Stimulated activated CD8-positive, alpha-beta memory T cell treated with anti-CD3 and anti-CD28 coated beads, Interleukin-15, amount 100 ng/mL, for 1 hour (primary cell): ENCODE measurements at places on chromosomes 16 and 17.

- DNase-seq = no peak
Observed at GRCh38 chr17:6090253-6090652, 20.1 kb downstream of the WSCD1 start.

DNA sequence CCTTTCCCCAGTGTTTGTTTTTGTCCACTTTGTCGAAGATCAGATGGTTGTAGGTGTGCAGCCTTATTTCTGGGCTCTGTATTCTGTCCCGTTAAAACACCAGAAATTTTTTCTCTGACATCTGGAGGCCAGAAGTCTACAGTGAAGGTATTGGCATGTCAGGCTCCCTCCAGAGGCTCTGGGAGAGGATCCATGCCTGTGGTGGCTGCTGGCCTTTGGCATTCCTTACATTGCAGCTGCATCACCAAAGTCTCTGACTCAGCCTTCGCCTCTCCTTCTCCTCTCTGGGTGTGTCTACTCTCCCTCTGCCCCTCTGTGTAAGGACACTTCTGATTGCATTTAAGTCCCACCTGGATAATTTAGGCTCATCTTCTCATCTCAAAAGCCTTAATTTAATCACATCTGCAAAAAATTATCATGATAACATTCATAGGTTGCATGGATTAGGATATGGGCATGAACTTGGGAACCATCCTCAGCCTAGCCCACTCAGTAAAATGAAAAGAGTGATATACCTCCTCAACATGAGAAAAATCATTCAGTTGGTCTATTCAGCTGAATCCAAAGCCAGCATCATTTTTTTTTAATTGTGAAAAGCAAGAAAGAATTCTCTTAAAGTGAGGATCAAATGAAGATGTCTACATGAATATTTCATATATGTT lies 78.0 kb downstream of the MAP2K6 start:
- no peak for DNase-seq

DNA sequence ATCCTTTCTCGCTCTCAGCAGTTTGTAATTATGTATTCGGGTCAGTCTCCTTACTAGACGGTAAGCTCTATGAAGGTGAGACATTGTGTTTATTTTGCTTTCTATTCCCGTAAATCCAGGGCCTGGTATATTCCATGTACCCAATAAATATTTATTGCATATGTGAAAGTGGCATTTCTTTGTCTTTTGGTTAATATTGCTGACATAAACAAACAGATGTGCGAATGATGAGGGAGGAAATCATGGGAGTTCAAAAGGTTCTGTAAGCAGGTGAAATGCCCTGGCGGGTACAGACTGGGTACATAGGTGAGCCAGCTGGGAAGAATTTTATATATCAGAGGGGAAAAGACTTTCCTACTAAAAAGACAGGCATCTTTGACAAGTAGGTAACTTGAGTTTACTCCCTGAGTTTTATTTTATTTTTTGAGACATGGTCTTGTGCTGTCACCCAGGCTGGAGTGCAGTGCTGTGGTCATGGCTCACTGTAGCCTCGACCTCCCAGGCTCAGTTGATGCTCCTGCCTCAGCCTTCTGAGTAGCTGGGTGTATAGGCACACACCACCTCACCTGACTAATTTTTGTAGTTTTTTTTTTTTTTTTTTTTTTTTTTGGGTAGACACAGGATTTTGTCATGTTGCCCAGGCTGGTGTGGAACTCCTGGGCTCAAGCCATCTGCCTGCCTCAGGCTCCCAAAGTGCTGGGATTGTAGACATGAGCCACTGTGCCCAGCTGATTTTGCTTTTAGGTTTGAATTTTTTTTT lies 5.7 kb upstream of the METTL9 start:
- no peak for DNase-seq

- DNase-seq = no peak
Observed at GRCh38 chr17:63995626-63996025, 2.5 kb upstream of the PRR29 start.

GRCh38 chr17:59684967-59685366 lies 22.3 kb downstream of the PTRH2 start:
- DNase-seq = no peak

DNA sequence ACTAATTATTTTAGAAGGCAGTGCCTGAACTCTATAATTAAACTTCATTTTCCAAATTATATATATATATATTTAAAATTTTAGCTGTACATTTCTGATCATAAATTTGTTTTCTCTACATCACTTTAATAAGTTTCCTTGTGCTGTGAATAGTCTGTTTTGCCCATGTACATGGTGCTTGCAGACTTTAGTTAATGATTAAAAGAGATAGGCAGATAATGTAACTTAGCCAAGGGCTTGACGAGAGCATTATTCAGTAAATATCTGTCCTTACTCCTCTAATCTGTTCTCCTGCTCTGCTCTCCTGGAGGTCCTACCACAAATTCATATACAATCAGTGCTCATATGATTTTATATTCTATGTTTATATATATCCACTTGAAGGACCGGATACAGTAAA lies 595.2 kb upstream of the KIF2B start:
- DNase-seq = no peak

DNA sequence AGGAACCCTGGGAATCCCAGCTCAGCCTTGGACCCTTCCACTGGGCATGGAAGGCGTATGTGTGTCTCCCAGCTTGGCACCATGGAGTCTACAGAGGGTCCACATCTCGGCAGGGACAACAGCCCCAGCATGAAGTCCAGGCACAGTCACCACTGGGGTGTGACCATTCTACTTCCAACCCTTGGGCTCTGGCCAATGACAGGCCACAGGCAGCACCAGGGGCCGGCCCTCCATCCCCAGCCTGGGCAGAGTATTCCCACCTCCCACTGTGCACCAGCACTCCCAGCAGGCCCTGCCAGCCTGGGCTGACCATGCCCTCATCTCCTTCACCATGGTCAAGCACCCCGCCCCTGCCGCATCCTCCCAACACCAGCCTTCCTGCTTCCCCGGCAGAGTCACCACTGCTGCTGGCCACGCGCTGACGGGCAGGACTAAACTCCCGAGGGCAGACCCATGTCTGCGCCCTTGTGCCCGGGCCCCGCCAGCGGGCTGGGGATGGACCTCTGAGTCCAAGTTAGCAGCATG lies 9.5 kb upstream of the PPP1R27 start:
- no peak for DNase-seq

DNA sequence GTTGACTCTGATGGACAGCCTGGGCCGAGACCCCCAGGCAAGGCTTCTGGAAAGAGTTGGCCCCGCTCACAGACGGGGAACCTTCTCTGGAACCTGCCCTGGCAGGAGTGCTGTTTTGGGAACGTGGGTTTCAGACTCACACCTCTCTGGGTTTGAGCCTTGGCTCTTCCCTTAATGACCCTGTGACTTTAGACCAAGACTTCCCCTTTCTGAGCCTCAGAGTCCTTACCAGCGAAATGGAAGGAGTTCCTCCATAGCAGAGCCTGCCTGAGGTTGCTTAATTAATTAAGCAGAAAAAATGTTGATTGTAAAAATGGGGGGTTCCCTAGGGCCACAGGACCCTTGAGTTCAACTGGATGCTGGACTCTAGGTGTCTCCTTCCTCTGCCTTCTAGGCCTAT lies 408.2 kb downstream of the SEC14L1 start:
- no peak for DNase-seq
